ENCODE measurements at places on chromosomes 7 and 10.

GRCh38 chr7:121516821-121517220 is 120.7 kb upstream of the FAM3C start:
- DNase-seq, result no peak

DNA sequence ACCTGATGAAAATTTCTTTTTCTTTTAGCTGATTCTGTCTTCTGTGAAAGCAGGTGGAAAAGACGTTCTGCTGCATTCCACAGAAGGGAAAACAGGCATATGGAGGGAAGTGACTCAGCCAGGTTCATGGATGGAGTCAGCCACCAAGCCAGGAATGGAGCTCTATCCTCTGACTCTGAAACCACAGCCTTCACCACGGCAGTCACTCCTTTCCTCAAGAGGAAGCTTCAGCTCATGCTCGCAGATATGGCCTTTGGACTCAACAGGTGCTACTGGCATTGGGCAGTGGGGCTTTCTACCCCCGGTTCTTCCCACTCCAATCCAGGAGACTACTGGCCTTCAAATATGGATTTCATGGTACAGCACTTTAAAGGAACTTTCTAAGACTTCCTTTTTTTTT is 11.5 kb upstream of the PLAU start:
- DNase-seq, result peak; percentile 87

- no peak for DNase-seq
These were observed 167.4 kb upstream of the SH2B2 start for GRCh38 chr7:102119213-102119651.

- DNase-seq, result no peak
These were observed 24.8 kb upstream of the CSGALNACT2 start for GRCh38 chr10:43113201-43114087.

GRCh38 chr7:64558781-64559180 is 4.1 kb downstream of the ZNF680 start:
- no peak for DNase-seq

- no peak for DNase-seq
These were observed 38.9 kb downstream of the ADAMTS14 start for GRCh38 chr10:70711177-70711576.

GRCh38 chr7:141313896-141314295 is 237.3 kb upstream of the AGK start:
- DNase-seq, result no peak

- DNase-seq, result no peak
These were observed 49.4 kb upstream of the KLF6 start for GRCh38 chr10:3834404-3834803.

DNA sequence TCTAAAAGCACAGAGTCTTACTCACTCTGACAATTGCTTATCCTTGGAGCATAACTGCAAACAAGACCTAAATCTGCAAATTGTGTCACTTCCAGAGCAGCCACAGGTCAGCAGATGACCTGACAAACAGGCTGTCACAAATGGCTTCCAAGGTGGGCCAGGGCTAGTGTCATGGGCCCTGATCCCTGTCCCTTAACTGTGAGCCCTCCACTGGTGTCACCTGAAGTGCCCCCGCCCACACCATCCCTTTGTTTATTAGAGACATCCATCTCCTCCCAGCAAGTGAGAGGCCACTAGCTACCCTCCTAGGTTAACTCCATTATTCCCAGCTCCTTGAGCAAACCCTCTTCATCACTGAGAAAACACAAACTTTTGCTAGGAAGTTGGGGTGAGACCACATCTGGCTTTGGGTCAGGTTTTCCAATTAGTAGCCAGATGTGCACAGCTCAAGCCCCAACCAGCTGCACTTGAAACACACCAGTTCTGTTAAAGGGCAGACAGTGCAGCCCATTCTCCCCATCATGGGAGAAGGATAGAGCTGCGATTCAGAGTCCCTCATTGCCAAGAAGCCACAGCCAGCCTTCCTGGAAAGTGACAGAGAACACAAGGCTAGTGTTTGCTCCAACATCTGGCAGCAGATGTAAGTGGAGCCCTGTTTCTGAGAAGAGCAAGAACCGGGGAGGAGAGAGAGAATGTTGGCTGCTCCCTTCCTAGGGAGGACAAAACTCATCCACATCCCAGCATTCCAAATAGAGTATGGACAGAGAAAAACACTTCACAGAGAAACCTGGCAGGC is 75.7 kb upstream of the NANOS1 start:
- no peak for DNase-seq

DNA sequence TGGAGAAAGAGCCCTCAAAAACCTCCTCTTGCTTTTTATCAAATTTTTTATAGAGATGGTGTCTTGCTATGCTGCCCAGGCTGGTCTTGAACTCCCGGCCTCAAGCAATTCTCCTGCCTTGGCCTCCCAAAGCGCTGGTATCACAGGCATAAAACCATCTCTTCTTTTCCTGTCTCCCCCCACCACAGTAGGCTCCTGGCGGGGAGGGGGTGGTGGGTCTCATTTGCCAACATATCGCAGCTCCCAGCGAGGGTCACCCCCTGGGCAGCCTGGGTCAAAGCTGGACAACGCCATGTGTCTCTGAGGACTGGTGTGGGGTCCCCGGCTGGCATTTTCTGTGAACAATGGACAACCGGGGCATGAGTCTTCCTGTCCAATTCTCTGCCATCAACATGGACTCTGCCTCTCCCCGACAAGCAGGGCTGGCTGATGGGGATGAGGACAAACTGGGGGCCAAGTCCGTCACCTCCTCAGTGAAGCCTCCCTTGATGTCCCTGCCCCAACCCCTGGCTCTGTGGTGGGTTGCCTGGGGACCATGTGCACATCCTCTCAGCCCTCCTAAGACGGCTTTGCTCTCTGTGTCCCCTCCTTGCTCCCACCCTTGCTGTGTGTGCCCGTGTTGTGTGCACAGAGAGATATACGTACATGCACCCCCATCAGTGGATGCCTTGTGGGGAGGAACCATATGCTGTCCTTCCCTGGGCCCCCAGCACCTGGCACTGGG is 86.4 kb upstream of the GNA12 start:
- DNase-seq, result no peak

GRCh38 chr7:70612811-70613210 is 519.1 kb upstream of the GALNT17 start:
- no peak for DNase-seq

DNA sequence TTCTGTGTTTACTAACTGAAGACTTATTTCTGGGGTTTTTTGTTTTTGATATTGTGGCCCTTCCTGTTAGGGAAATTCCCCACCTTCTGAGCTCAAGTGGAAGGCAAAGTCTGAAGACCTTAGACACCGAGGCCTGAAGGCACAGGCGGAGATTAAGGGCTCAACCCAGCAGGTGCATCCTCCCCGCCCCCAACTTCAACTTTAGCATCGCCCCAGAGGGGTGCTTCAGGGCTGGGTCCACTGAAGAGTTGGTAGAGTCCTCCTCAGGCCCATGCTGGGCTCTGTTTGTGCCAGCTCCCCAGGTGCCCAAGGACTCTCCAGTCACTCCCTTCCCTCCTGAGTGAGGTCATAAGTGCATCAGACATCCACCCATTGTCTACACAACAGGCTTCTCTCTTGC is 9.4 kb upstream of the PPIA start:
- DNase-seq, result no peak

DNA sequence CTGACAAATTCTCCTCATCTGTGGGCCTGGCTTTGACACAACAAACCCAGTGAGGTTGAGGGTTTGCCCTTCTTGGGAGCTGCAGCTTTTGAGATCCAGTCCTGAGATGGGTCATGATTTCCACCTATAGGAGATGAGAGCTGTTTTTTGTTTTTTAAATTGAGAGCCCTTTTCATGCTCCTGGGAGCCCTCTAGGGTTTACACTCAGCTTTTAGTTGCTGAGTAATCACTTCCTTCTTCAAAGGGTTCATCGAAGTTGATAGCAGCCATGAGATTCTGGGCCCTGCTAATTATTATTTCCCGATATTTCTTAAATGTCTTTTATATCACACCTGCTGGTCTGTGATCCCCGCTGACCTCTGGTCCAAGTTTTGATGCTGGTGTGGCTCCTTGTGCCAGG is 47.3 kb upstream of the VIPR2 start:
- DNase-seq, result no peak

Data from brain microvascular endothelial cell (primary cell).